ENCODE measurements at places on chromosomes 12 and 14. TPM values are rescaled to one million over a fixed set of nuclear protein-coding genes. Genes with fewer than 3 reads are reported as not detected.
A peak's percentile ranks its signal among the peaks of the same experiment; 100 is the strongest.

Gene KRT3
- polyA plus RNA-seq = not detected

Gene PROX2
- polyA plus RNA-seq = 2.9 TPM

Gene IGF1
- polyA plus RNA-seq = 3.0 TPM

Gene SLC25A21
- 3.2 TPM for polyA plus RNA-seq

DNA sequence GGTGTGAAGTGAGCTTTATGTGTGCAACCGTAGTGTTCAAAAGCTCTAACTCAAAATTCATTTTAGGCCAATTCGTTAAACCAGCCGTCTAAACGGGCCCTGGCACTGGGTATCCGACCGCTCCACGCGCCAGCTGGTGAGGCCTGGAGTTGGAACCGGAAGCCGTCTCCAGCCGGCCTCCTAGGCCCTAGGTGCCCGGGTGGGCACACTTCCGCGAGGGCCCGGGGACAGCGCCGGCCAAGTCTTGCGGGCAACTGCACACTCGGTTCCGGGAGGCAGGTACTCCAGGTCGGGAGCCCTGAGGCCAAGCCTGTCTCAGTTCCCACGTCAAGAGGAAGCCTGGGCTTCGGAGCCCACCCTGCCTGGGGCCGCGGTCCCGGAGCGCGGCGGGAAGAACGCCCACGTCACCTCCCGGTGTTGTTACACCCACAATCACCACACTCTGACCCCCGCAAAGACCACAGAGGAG, 16.2 kb downstream of the OTX2 start:
- DNase-seq = no peak

- DNase-seq = no peak
Observed at GRCh38 chr12:49902399-49903350, 1.0 kb downstream of the FAIM2 start.

DNA sequence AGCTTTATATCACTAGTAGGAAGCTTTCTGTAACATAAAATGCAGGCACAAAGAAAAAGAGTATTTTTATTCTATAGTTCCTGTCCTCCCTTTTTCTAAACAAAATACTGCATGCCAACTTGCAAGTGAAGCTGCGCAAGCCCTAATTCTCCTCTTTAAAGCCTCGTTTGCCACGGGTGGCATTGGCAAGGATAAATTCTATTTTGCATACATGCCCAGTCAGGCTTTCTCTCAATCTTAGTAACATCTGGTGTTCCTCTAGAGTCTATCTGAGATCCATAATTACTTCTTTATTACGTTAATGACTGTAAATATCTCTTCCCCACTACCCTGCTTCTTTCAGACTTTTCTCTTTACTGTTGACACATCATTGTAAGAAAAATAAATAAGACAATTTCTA, 97.1 kb upstream of the DAAM1 start:
- DNase-seq = no peak

DNA sequence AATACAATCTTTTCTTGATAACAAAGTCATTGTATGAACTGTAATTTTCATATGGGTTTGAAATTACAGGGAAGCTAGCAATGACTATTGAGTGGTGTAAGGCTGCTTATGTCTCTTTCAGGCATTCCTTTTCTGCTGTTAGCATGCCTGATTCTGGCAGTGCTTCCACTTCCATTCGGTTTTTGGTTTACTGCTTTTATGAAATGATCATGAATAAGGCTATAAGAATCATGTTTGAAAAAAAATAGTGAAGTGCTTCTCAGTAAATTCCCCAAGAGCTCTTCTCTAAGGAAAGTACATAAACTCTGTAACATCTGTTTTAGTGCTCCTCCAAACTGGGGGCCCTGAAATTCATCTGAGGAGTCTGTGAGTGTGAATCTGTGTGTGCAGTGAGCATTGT, 434.0 kb upstream of the RGS6 start:
- no peak for DNase-seq

GRCh38 chr12:89392391-89392790, 40.1 kb upstream of the DUSP6 start:
- no peak for DNase-seq

- no peak for DNase-seq
Observed at GRCh38 chr12:116864371-116865160, 16.7 kb downstream of the HRK start.

DNA sequence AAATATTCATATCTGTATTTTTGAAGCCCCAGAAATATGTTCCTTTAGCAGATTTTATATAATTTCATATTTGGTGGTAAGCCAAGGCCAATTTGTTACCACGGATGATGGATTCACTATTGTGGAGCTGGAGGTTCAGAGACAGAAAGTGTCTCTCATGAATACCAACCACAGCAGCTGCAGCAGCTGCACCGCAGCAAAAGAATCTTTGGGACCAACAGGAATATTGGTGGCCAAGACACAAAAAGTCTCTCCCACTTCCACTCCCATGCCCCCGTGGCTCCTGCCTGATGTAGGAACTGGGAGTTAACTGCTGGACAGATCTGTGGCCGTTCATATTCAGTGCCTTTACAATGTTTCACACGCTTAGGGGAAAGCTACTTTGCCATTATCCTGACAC, 155.3 kb downstream of the ADAMTS20 start:
- no peak for DNase-seq

DNA sequence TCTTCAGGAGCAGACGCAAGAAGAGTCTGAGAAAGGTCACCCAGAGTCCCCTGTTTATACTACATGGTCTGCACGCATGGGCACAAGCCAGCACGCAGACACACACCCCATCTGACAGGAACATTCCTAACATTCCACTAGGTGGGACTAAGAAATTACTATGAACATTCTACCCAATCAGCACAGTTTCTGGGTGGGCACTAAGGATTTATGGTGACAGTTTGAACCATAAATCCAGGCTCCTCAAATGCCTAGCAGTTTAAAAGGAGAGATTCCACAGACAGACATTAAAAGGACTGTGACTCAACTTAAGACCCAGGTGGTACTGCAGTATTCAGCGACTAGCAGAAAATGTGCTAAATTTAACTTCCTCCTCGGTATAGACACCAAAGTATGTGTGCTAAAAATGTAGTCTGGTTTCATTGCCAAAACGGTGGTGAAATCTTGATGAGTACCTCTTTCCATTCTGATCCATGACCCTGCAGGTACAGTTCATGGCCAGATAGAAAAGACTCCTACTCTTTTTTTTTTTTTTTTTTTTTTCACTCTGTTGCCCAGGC, 16.2 kb downstream of the ABHD4 start:
- peak; percentile 83 for DNase-seq

DNA sequence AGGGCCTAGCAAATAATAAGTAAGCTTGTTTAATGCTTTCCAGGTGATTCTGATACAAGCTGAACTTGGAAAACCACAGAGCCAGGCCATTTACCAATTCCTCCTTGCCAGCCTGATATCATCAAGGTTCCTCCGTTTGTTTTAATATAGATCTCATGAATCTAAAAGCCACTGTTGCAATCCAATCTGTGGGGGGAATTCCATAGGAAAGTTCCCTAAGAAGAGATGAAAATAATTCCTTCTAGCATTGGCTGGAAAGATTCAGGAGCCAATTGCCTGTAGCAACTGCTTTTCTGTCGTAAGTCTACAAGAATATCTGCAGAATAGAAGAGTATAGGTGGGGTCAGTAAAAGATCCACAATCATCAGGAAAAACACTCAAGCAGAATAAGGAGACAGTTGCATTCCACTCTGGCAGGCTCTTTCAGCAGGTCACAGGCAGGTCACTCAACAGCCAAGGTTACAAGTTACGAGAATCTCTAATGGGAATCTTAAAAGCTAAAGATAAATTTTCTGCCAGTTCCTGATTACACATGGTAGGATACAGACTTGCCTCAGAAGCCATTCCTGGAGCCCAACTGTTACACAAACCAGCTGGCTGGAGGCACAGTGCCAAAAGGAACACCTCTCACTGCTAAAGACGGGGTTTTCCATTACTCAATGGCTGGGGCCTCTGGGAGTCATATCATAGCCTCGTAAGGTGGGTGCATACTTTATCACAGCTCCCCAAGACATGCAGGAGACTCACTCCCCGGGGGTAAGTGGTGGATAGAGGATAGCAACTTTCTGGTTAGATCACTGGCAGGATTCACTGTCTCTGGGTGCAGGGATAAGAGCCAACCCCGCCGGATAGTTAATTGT, 43.6 kb downstream of the FGD6 start:
- DNase-seq = peak; percentile 32

DNA sequence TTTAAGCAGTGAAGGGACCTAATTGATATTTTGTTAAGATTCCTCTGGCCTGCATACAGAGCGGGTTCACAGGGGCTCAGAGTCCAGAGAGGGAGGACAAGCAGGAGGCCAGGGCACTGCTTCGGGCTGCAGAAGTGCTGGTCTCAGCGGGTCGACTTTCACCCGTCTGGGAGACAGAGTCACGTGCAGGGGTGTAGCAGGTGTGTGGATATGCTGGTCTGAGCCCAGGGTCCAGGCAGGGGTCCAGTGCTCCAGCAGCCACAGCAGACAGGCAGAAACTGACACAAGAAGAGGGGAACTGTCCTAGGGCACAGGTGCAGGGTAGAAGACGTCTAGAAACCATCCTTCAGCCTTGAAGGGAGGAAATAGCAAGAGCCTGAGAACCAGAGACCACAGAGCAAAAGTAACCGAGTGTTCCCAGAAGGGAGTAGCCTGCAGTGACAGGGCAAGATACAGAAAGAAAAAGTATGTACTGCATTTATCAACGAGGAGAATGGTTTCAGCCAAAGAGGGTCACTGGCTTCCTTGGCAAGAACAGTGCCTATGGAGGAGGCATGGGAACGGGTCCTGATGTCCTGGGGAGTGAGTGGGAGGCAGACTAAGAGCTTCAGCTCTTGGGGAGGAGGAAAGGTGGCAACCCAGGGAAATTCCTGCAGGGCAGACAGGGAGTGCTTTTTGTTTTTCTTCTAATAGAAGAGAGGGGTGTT, 28.7 kb downstream of the FBXO21 start:
- no peak for DNase-seq

- no peak for DNase-seq
Observed at GRCh38 chr12:119705182-119705581, 37.2 kb downstream of the PRKAB1 start.

DNA sequence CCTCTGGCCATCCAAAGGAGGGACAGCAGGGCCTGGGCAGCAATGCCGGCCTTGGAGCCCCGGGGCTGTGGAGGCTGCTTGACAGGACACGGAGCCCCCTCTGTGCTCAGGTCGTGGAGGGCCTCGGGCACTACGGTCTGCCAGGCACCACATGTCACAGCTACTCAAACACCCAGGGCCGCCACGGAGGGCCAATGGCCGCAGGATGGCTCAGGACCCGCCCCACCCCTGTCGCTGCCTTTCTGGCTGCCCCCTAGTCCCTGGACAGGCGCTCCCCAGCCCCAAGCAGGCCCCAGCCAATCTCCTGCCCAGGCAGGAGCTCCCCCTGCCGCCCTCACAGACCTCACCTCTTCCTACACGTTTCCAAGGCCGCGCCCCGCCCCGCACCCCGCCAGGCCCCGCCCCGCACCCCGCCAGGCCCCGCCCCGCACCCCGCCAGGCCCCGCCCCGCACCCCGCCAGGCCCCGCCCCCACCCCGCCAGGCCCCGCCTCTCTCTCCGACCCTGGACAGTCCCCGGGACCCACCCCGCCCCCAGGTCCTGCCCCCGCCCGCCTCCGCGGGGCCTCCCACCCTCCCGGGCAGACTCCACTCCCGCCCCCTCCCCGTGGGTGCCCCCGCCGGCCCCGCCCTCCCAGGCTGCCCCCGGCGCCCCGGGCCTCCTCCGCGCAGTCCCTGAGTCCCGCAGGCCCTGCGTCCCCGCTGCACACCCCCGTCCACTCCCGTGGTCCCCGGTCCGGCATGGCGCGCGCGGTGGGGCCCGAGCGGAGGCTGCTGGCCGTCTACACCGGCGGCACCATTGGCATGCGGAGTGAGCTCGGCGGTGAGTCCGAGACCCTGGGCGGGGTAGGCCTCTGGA, at the start of gene ASPG:
ASPG (plus strand) TSS at position 669 of the 857 bp plus-strand sequence; CDS start at position 740, 71 bp downstream.
- no peak for DNase-seq

DNA sequence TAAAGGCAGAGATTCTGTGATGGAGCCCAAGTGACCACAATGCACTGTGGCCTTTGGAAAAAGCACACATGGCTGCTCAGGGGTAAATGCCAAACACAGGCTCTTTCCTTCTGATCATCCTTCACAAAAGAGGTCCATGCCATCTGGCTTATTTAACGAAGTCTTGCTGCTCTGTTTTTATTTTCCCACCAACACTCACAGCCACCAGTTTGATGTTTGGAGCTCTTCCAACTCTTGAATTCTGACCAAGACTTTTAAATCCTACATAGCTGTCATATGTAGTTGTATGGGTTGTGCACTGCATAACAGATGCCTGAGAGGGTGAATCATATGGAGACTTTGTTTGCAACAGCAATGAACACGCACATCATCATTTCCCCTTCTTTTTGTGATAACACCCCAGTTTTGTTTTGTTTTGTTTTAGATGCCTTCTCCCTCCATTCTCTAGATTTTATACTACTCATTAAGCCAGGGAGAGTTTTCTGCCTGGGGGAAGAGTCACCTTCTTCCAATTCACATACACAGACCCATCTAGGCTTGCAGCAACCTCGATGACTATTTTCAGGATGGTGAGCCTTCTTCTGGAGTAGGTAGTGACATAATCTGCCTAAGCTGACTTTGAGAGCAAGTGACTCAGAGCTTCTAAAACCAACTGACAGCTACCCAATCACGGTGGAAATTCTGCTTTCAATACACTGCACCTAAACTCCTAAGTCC, 145.2 kb upstream of the WSCD2 start:
- DNase-seq = no peak

GRCh38 chr12:537772-538171, 78.0 kb downstream of the B4GALNT3 start:
- DNase-seq = no peak

DNA sequence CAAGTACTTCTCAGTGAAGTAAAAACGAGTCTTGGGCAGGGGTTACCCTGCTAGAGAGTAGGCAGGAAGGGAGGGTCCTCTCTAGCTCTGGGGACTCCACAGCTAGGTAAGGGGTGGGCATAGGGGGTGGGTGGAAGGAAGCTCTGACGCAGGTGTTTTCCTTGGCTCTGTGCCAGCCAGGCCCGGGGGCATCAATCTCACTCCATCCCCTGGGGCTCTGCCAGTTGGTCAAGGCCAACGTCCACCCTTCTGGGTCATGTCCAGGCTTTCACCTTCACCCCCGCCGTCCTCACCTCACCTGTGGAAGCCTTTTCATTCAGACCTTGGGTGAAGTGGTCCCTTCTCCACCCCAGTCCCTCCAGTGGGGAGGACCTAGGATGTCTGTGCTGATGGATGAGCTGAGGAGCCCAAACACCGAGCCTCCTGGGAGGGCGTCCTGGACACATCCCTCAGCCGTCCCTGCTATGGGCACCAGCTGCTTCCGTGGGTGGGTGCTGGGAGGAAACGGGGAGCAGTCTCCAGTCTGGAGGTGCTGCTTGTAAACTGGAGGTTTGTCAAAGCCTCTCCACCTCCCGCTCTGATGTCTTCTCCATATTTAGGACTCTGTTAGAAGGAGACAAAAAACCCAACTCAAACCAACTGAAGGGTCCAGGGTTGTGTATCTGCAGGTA, 71.5 kb upstream of the SFSWAP start:
- no peak for DNase-seq

DNA sequence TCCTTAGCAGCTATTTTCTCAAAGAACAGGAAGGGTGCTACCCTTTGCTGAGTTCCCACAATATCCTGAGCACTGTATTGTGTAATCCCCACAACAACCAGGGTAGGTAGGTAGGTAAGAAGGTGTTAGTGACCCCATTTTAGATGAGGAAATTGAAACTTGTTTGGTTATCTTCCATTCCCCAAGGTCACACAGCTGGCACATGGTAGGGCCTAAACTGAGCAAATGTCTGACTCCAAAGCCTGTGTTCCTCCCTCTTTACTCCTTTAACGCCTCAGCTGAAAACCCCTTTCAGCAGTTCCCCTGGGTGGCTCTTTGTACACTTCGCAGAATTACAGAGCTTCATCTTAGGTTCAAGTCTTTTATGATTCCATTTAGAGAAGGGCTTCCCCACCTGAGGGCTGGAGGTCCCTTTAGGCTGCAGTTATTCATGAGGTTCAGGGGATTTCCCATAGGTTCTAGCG, 26.5 kb upstream of the RIC8B start:
- DNase-seq = no peak

Measured in renal cortex interstitium (tissue), 15 donors.